ENCODE measurements at places on chromosomes 2 and 18. TPM values are rescaled to one million over a fixed set of nuclear protein-coding genes. Genes with fewer than 3 reads are reported as not detected.

DNA sequence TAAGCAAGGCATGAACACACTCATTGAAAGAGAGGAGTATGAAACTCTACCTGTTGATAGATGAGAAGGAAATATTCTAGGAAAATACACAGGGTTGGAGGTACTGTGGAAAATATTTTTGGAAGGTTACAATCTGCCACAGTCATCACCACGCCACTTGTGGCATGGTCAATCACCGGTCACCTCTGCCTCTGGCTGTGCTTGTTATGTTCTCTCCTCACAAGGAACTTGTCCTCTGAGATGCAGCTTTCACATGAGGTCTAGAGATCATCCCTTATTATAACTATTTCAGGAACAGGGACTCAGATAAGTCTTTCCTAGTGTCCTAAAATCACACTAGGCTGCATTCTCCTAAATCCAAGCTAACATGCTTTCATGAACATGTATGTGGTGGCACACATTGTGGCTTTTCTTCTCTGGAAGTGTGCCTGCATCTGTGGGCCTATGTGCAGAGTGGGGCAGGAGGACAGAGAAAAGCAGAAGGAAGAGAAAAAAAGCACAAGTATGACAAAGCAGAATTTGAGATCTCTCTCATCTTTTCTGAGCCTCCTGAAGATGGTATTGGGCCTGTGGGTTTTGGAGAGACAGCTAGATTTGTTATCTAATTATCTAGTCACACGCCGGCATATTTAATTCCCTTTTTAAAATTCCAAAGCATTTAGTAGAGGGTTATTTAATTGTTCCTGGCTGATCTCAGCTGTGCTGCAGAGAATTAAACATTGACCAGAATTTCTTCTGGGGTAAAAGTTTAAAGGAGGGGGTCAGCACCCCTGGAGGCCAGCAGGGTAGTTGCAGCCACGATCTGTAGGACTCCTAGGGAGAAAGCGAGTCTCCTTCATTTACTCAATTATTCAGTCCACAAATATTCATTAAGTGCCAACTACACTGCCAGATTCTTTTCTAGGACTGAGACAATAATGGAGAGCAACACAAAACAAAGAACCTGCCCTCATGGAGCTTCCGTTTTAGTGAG lies 294.6 kb downstream of the RDH14 start:
- no peak for DNase-seq

- no peak for DNase-seq
Observed at GRCh38 chr2:67240507-67240906, 156.6 kb upstream of the ETAA1 start.

DNA sequence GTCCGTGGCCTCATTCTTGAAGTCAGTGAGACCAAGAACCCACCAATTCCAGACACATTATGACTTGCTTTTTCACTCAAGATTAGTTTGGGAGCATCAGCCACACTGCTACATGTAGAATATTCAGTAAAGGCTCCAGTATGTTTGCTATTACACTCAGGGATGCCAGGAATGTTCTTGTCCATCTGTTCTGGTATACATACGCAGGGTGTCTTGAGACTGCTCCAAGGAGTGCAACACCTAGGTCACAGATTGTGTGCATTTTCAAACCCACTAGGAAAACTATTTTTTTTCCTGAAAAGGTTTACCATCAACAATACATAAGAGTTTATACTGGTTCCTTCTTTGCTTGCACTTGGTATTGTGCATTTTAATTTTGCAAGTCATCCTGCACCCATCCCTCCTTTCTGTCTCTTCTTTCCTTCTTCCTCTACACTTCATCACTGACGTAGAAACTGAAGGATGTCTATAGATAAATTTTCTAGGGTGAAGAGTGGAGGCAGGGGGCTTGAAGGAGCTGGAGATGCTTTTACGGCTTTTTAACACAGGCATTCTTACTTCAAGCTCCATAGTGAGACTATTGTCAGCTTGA lies 35.3 kb upstream of the MAP2 start:
- DNase-seq: no peak

DNA sequence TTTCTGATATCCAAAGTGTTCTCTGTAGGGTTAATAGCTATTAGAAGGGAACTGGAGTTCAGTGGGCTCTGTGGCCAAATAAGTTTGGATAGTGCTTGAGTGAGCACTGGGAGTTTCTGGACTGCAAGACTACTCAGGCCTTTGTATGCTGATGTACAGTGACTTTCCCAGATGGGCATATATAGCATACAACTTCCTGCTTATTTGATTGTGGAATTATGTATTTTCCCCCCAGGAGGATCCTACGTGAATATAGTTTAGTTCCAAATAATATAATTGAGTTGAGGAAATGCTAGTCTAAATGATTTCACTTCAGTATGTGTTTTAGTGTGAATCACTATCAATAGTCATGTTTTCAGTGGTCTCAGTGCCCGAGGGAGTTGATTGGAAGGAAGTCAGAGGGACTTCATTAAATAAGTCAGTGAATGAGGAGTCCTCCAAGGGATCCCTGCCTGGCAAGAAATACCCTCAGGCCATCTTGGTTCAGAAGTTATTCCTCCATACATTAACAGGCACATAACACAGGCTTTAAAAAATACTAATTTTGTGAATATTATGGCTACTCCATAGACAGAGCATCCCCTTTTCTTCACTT lies 251.4 kb downstream of the PRKCE start:
- no peak for DNase-seq

The EVX2 gene
- total RNA-seq: not detected

- no peak for DNase-seq
Observed at GRCh38 chr2:174076975-174077374, 111.8 kb upstream of the SP3 start.

DNA sequence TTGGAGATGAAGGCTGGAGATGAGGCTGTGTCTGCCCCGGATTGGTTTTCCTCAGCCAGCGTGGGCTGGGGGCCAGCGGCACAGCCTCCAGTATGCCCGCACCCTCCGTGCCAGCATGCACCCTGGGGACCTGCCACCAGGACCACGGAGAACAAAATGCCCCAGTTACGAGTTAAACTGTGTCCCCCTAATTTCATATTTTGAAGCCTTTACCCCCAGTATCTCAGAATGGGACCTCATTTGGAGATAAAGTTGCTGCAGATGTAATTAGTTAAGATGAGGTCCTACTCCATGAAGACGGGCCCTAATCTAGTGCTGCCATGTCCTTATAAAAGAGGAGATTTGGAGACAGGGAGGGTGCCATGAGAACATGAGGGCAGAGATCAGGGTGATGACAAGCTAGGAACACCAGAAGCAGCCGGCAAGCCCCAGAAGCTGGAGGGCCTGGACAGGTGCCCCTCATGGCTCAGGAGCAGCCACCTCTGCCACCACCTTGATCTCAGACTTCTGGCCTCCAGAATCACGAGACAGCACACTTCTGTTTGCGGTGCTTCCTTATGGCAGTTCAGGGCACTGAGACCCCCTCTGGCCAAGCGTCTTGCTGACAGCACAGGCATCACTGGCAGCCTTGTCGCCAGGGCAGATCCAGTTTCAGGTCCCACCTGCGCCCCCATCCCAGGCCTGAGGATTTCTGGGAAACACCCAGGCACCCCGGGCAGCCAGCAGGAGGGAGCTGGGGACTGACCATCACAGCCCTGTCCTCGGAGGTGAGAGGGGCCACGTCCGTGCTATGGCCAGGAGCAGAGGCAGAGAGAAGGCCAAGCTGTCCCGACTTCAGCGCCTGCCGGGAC lies 29.4 kb downstream of the KIF1A start:
- DNase-seq: peak; percentile 9

GRCh38 chr2:56021136-56021474 lies 97.5 kb upstream of the EFEMP1 start:
- DNase-seq: no peak

DNA sequence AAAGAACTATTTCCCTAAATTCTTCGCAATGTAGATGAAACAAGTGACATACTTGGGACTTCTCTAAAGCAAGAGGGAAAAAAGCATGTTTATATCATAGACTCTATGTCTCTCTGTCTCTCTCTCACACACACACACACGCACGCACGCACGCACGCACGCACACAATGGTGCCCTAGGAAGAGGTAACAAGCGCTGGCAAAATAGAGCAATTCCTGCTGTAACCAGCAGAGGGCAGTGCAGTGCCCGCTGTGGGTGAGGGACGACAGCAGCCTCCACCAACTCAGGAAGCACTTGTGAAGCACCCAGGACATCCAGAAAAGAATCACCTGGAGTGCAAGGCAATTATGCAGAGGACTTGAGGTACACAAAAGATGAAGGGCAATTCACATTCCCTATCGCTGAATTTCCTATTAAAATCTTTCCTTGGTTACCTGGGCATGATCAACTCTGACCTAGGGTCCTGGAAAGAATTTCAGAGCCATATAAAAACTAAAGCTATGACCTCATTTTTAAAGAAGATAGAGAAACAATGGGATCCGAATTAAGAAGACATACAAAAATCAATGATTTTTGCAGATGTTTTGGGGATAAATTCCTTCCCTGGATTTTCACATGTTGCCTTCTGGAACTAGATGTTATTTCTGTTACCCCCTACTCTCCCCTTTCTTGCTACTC lies 166.4 kb downstream of the PDE11A start:
- peak; percentile 46 for DNase-seq

The CMPK2 gene
- 3.9 TPM for total RNA-seq

The UGT1A5 gene
- not detected for total RNA-seq

The IL36G gene
- total RNA-seq: not detected

DNA sequence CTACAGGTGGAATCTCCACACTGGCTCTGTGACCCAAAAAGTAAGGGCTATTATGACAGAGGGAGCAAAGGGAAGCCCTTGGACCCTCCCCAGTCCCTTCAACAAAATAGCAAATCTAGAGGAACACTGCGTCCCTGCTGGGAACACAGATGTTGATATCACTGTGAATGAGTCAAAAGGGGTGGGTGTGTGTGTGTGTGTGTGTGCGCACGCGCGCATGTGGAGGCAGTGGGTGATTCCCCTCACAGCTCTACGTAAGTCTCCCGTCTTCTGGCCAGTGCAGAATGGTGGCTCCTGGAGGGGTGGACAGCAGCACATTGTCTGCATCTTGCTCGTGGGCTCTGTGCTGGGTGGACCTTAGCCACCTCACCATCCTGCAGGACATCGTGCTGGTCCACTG lies 7.8 kb upstream of the C2orf72 start:
- no peak for DNase-seq

The NEU4 gene
- total RNA-seq: 0.52 TPM

The SERPINB10 gene
- total RNA-seq: not detected

All from left ventricle myocardium superior (tissue), 1 donor.